ENCODE measurements at places on chromosomes 6 and 20.

- no peak for DNase-seq
These were observed 12.6 kb upstream of the ZFP64 start for GRCh38 chr20:52204136-52204535.

- DNase-seq: no peak
These were observed 25.1 kb upstream of the CCR6 start for GRCh38 chr6:167097770-167098169.

GRCh38 chr6:5084360-5084780 is 771 bp upstream of the PPP1R3G start:
- DNase-seq: peak; percentile 56

DNA sequence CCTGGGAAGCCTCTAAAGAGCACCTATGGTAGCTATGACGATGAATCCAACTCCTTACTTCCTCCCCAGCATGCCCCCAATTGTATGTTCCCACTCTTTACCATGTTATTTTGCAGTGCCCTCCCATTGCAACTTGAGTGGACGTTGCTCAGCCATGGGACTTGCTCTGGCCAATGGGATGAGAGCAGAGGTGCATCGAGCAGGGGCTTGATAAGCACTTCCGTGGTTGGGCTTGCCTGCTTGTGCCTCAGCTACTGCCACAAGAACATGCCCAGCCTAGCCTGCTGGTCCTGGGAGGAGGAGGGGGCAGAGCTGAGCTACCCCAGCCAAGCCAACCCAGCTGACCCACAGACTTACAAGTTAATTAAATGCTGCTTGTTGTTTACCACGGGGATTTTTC is 71.1 kb upstream of the CTNNBL1 start:
- no peak for DNase-seq

- no peak for DNase-seq
These were observed 66.8 kb upstream of the CBLN4 start for GRCh38 chr20:56072165-56072564.

DNA sequence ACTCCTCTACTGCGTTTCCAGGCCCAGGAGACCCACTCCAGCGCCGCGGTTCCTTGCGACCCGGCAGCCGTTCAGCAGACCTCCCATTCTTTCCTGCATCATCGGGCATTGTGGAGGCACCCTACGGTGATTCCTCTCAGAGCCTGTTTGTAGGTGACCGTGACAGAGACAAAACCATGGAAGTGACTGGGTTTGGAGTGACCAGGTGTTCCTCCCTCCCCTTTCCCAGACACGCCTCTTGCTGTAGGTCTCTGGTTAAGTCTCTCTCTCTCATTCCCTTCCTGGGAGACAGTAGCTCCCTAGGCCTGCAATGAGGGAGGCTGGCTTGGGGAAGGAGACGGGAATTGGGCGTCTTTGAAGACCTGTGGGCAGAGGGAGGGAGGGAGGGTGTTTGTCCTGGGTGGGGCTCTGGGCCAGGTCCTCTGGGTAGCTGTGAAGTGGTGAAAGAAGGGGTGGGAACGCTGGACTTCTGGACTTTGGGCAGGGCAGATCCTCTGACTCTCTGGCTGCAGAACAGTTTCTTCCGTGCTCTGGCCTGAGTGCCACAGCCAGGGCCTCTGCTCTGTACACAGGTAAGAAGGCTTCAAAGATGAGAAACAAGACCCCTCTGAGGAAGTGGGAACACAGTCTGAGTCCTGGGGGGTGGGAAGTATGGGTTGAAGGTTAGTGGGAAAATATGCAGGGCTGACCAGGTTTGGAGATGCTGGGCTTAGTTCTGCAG is 763 bp downstream of the KLC4 start:
- no peak for DNase-seq

DNA sequence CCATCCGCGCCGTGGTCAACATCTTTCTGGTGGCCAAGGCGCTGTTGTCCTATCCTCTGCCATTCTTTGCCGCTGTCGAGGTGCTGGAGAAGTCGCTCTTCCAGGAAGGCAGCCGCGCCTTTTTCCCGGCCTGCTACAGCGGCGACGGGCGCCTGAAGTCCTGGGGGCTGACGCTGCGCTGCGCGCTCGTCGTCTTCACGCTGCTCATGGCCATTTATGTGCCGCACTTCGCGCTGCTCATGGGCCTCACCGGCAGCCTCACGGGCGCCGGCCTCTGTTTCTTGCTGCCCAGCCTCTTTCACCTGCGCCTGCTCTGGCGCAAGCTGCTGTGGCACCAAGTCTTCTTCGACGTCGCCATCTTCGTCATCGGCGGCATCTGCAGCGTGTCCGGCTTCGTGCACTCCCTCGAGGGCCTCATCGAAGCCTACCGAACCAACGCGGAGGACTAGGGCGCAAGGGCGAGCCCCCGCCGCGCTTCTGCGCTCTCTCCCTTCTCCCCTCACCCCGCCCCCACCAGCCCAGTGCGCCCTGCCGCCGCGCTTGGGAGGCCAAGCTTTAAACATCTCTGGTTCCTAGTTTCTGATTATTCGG is 4.0 kb downstream of the SLC32A1 start:
- DNase-seq: peak; percentile 57

DNA sequence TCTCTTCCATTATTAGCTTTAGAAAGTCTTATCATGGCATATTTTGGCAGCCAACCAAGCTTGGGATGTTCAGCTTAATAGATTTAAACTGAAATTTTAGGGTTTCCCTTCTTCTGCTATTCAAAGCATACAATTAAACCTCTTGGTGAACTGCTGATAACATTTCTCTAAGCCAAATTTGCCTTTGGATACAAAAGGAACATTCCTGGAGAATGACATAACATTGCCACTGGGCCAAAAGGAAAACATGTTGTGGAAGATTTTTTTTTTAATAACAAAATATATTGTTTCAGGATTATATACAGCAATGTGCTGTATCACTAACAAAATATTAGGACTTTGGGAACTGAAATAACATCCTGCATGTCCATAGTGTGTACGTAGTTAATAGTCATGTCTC is 215.1 kb upstream of the TBX18 start:
- DNase-seq: no peak

- DNase-seq: no peak
These were observed 378 bp upstream of the LAMA2 start for GRCh38 chr6:128882560-128882959.

DNA sequence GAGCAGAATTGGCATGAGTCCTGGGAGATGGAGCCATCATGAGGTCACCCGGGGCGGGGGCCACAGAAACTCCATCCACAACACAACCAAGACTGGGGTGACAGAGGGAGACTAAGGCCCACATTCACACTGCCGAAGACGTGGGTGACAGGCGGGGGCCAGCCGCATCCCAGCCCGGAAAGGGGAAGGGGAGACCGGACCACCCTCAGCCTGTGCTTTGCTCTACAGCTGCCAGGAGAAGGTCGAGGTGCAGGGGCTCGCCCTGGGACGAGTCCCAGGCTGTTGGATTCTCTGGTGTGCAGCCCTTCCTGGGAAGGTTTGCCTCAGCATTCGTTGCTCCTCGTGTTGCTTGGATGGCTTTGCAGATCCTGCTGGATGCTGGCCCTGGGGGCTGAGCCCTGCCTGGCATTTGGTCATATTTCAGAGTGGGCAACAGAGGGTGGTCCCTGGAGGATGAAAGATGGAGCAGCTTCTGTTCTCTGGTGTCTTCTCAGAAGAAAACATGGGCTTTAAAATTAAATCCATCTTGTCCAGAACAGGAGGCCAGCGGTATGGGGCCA is 328.9 kb downstream of the TAF4 start:
- no peak for DNase-seq

DNA sequence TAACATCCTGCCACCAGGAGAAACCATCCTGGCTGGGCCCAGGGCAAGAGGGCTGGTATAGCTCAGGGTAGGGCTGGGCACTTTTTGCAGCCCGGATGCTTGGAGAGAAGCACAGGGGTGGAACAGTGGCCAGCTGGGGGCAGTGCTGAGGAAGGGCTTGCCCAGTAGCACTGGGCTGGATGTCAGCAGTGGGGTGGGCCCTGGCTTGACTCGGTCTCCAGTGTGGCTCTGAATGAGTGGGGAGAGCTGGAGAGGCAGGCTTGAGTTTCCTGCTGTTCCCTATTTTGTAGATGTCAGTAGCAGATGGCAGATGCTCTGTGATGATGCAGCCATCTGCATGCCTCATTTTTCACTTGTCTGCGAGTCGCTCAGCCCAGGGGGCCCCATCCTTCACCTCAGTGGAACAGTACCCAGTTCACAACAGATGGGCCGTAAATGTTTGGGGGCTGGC is 56.3 kb upstream of the TULP1 start:
- DNase-seq: peak; percentile 21

DNA sequence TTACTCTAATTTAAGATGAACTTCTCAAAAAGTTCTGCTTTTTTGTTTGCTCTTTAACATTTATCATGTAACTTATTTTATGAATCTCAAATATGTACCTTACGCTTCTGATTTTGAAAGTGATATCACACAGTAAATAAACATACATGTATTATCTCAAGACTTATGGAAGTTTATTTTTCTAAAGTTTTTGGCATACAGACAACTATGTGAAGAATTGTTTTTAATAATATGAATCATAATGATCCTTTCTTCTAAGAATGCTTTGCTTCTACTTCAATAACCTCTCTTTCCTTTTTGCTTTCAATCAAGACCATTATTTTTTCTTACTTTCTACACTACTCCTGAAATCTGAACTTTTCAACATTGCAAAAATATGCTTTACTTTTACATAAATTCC is 816.4 kb downstream of the EYS start:
- no peak for DNase-seq

DNA sequence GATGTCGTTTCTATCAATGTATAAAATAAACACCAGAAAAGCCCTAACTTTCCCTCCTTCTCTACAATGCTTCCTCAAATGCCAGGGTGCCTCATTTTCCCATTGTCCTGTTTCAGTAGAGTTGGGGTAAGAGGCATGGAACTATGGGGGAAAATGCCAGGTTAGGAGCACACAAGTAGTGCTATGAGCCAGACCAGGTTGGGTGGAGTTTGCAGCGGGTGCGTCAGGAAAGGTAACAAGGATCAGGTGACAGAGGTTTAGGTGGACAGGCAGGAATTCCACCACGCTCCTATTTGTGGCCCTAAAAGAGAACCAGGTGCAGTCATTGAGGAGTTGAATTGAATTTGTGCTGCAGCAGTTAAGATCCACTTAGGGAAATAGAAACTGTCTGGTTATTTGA is 36.5 kb downstream of the SYTL3 start:
- DNase-seq: no peak

GRCh38 chr6:157110607-157111006 is 212.7 kb downstream of the TMEM242 start:
- no peak for DNase-seq

GRCh38 chr6:169450097-169450496 is 196.5 kb upstream of the THBS2 start:
- DNase-seq: no peak

DNA sequence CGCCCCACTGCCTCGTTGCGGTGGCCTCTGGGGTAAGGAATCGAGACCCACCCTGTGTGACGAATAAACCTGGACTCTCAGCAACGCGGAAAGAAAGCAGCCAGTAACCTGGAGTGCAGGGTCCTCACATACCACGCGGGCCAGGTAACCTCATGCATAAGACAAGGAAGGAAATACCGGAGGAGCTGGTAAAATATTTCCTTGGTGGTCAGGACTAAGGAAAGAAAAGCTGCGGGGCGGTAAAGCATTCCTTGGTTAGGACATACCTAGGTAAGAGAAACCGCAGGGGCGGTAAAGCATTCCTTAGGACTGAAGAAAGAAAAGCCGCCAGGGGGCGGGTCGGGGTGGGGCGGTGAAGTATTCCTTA is 80.7 kb downstream of the SYTL3 start:
- DNase-seq: no peak

DNA sequence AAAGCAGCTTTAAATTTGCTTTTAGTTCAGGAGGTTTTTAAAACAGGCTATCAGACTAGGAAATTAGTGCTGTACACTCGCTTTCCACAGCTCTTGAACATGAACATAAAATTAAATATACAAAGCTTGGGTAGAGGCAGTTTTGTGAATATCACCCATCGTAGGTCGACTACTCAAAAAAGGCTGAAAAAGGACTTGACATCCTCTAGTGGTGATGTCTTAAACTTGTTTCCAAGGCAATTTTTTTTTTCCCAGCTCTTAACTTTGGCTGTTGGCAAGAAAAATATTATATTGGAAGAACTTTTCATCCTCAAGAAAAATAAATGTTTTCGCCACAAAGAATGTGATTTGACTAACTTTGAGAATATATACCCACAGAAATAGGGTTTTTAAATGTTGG is 2.9 kb downstream of the MAP7 start:
- no peak for DNase-seq
